ENCODE measurements at places on chromosomes 4 and X. TPM values are rescaled to one million over a fixed set of nuclear protein-coding genes. Genes with fewer than 3 reads are reported as not detected.
A peak's percentile ranks its signal among the peaks of the same experiment; 100 is the strongest.

DNA sequence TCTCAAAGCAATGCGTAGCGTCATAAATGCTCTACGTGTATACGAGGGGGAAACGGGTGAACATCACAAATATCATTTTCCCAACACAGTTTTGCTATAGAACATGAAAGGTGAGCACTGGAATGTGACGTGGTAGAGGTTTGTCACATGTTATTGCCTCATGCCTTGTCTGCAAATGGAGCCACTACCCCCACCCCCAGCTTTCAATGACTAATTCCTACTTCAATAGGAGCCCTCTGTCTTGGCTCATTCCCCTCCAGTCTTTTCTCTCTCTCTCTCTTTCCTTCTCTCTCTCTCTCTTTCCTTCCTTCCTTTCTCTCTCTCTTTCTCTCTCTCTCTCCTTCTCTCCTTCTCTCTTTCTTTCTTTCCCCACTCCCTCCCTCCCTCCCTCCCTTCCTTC, 127.0 kb downstream of the STOX2 start:
- no peak for DNase-seq

DNA sequence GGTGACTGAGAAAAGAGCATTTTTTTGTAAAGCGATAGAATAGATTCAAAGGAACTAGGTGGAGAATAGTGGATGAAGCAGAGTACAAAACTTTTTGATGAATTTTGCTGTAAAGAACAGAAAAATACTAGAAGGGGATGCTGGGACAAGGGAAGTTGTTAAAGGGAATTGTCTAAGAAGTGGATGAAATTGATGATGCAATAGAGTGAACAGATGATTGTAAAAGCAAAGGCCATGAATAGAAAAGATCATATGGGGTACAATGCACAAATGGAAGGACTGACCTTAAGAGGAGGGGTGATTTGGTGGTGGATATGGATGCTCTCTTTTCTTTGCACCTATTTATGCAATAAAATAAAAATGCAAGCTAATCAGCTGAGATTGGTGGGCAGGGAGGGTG, 262.7 kb upstream of the MAD2L1 start:
- DNase-seq, result no peak

GRCh38 chr4:188658958-188659522, 519.8 kb downstream of the TRIML1 start:
- DNase-seq, result no peak

DNA sequence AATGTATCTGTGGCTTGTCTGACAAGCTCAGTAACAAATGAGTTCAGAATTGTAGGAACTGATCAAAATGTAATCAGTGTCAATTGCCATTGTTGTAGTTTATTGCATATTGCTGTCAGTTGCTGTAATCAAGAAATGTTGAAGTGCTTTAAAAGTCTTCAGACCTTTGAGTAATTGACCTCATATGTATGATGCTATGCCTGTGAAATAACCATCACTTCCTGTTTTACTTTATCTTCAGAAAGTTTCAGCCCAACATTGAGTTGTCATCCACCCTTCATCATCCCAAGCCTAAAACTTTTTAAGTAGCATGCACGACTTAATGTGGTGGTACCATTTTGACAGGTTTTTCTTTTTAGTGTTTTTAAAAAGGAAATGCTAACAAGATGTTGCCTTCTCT, 212.4 kb downstream of the ARHGAP10 start:
- no peak for DNase-seq

GRCh38 chr4:56821381-56822243, at the start of gene SPINK2:
SPINK2 (minus strand) TSS chr4:56821701; CDS start chr4:56821662, 39 bp downstream.
- peak; percentile 87 for DNase-seq

- no peak for DNase-seq
Observed at GRCh38 chrX:124085063-124085462, 123.6 kb downstream of the STAG2 start.

DNA sequence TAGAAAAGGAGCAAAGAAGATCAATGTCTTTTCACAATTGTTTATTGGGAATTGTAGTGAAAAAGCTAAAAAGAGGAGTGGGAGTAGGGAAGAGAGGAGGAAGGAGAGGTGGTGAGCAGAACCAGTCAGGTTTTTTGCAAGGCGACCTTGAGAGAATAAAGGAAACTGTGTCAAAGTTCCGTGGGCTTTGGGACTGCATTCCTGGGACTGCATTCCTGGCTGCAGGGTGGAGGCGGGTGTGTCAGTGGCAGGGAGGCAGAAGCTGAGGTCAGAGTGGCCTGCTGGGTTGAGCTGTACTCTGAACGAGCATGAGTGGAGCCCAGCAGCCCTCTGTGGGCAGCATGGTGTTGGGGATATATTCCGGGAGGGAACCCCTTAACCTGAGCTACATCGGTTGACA, 66.8 kb upstream of the UCP1 start:
- DNase-seq, result peak; percentile 53

DNA sequence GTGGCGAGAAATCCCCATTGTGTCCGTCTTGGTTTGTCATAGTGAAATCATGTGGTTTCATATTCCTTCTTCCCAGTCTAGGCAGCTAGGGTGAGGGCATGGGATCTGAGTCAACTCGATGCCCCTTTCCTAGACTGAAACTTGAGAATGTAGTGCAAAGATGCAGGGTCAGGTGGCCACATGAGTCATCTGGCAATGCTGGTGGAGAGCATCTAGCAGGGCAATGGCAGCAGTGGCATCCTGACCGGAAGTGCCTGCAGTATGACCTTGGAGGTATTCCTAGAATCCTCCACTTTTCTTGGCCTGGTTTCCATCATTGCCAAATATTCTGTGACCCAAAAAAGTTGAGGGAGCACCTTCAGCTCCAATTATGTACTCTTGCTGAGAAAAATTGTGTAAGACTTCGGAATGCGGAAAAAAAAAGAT, 39.1 kb upstream of the TMEM184C start:
- no peak for DNase-seq

DNA sequence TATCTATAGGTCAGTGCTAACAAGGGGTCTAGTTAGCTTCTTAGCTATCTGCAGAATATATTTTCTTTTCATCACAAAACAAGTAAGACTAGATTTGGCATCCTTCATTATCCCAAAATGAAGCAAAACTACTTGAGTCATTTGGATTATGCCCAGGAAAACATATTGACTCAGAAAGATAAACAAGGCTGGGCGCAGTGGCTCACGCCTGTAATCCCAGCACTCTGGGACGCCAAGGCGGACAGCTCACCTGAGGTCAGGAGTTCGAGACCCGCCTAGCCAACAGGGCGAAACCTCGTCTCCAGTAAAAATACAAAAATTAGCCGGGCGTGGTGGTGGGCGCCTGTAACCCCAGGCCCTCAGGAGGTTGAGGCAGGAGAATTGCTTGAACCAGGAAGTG, 18.0 kb upstream of the MND1 start:
- no peak for DNase-seq

GRCh38 chrX:13990126-13990800, 39.4 kb downstream of the GEMIN8 start:
- no peak for DNase-seq

DNA sequence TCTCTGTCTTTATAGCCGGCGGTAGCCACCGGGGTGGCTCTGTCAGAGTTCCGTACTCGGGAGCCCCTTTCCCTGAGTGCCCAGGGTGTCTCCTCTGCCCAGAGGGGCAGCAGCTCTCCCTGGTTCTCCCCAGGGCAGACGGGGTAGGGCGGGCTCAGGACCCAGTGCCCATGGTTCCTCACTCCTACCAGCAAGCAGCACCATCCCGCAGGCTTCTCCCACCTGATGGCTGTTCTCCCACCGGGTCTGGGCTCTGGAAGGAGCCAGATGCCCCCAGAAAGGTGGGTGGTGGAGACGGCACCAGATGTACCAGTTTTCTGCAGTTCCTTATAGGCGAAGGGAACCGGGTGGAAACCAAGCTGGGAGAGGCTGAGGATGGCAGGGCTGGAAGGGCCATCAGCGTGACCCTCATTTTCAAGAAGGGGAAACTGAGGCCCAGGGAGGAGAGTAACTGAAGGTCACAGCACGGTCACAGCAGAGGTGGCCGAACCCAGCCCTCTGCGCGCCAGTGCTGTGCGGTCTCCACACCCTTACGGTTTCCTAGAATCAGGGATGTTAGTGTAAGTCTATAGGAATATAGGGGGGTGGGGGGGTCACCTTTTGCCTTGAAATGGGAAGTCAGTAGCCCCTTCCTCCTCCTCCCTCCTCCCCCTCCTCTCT, 198.7 kb downstream of the AFAP1 start:
- no peak for DNase-seq

- no peak for DNase-seq
Observed at GRCh38 chr4:165027762-165028402, 3.9 kb upstream of the TRIM60 start.

DNA sequence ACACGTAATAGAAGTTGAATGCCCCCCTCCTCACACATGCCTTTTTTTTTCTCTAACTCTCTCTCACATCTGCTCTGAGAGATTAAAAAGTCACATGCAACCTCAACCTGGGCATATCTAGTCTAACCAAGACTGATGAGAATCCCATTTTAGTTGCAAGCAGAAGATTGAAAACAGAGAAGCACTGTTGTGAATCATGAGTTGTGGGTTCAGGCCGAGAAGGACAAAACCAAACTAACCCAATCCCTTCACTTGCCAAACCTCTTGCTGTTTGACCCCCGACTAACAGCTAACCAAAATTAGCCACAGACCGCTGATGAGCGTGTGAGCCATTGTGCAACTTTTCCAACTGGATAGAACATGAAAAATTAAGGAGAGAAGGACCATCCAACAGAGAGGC, 31.8 kb downstream of the CXCL1 start:
- DNase-seq, result no peak

DNA sequence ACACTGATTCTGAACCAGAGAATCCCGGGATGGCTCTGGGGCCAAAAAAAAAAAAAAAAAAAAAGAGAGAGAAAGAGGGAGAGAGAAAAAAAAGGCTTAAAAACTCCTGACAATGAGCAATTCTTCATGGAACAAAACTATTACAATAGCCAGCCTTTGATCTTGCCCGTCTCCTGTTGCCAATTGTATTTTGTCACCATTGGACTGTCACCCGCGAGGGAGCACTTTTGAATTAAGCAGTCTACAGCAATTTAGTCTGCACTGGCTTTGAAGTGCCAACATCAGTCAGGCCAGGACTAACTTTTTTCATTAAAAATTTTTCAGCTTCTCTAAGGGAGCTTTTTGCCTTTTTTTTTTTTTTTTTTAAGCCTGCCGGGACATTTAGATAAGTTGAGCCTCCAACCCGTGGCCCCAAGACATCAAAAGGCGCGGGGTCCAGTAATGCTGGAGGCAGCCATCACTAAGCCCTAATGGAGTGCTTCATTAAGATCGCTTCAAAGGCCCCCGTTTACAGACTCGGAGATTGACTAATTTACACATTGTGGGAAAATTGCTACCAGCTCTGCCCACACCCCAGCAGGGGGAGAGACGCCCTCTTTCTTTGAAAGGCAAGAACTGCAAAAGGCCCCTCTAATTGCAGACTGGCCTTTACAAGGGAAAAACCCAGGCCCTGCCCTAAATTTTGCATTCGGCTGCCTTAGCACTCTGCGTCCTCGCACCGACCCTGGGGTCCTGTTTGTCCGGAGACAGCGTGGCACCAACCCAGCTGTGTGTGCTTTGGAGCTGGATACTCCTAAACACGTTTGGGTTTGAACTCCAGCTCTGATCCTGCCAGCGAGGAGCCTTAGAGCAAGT, 98.1 kb upstream of the MSX1 start:
- DNase-seq, result peak; percentile 89

DNA sequence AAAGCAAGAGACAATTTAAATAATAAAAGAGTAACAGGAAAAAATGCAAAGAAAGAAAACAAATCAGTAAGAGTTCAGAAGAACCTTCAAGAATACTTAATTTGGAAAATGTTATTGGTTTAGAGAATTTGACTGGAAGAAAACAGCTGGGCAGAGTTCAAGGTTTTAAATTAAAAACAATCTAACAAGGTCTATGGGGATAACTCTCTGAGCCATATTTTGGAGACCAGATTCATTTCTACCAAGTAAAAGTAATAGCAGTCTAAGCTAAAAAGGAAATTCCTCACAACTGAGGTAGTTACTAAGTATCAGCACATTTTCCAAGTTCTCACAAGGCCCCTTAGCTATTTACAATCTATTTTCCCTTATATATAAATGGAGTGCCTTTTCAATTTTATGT, 82.4 kb upstream of the TFDP3 start:
- no peak for DNase-seq

DNA sequence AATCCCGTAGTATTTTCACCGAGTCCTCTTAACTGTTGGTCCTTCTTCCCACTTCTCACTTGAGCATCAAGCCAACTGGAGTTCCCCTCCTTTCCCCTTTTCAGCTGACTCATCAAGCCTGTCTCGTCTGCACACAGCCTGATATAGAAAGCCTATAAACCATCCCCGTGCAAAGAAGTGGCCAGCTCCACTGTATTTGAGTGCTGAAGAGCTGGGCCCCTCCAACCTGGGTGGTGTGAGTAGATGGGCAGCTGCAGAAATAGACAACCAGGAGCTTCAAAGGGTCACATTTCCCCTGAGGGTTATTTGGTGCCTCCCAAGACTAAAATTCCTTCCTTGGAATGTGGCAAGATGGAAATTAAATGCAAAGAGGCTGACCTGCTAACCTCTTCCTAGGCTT, 199.7 kb downstream of the HS6ST2 start:
- DNase-seq, result no peak

- no peak for DNase-seq
Observed at GRCh38 chrX:21875013-21875412, 19.2 kb downstream of the YY2 start.

- DNase-seq, result no peak
Observed at GRCh38 chrX:107834275-107835201, 8.9 kb downstream of the MID2 start.

- DNase-seq, result no peak
Observed at GRCh38 chrX:63754136-63754859, 30.7 kb downstream of the ARHGEF9 start.

Gene JADE1
- 46.2 TPM for total RNA-seq

Gene LAGE3
- 7.6 TPM for total RNA-seq

Gene SPOCK3
- 0.21 TPM for total RNA-seq

Gene RAB39B
- total RNA-seq, result 8.7 TPM
